ENCODE measurements at places on chromosomes 3 and 15. TPM values are rescaled to one million over a fixed set of nuclear protein-coding genes. Genes with fewer than 3 reads are reported as not detected.

DNA sequence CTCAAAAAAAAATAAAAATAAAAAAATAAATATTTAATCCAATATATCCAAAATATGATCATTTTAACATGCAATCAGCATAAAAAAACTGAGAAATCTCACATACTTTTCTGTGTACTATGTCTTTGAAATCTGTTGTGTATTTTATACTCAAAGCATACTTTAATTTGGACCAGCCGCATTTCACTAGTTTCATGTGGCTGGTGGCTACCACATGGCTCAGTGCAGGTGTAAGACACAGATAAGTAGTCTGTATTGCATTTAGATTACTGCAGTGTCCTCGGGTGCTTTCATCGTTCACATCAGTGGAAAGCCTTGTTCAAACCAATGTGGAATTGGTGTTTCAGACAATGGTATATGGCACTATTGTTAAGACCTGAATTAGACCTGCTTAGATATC is 11.0 kb downstream of the CRTC3 start:
- DNase-seq, result no peak

GMPS gene
- total RNA-seq, result 27.7 TPM

DNA sequence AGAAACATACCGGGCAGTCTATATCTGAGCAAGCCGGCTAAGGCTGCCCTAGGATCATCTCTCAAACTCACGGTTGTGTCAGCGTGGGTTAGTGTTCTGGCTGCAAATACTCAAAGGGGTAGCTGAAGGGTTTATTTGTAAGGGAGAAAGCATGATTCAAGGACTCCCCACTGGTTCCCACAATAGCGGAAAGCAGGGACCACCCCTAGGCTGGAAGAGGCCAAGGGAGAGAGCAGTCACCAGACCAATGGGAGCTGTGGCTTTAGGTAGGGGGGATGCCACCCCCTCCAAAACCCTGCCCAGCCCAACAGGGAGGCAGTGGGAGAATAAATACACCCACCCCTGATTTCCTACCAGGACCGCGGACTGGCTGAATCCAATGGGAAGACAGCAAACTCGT is 7.3 kb upstream of the LMCD1 start:
- DNase-seq, result no peak

GRM7 gene
- not detected for total RNA-seq

NPAP1 gene
- total RNA-seq, result not detected

DNA sequence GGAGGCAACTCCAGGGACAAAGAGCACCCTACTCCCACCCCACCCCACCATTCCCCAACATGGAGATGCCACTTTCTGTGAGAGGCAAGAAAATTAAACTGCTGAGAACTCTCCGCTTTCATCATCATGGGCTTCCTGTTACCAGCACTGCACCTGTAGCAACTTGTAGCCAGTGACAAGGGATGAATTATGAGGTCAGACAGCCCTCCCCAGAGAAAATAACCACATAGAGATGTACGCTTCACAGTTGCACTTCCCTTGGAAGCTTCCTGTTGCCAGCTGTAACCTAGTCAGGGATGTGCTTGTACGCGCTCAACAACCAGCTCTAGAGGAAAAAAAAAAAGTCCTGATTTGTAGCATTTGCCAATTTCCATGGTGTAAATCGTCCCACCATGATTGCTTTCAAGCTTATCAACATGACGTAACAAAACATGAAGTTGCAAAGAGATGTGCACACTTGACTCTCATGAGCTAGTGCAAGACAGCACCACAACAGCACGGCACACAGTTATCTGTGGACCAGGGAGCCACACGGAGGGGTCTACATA is 145.4 kb downstream of the RAB11A start:
- DNase-seq, result no peak

DNA sequence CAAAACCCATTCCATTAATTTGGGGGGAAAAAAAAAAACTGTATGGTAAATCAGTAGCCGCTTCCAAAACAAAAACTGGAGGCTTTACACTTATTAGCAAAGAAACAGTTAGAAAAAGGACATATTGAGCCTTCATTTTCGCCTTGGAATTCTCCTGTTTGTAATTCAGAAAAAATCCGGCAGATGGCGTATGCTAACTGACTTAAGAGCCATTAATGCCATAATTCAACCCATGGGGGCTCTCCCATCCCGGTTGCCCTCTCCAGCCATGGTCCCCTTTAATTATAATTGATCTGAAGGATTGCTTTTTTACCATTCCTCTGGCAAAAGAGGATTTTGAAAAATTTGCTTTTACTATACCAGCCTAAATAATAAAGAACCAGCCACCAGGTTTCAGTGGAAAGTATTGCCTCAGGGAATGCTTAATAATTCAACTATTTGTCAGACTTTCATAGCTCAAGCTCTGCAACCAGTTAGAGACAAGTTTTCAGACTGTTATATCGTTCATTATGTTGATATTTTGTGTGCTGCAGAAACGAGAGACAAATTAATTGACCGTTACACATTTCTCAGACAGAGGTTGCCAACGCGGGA is 9.4 kb upstream of the RPL24 start:
- no peak for DNase-seq

- DNase-seq, result no peak
Measured at GRCh38 chr3:72655723-72656122, 192.5 kb downstream of the SHQ1 start.

DNA sequence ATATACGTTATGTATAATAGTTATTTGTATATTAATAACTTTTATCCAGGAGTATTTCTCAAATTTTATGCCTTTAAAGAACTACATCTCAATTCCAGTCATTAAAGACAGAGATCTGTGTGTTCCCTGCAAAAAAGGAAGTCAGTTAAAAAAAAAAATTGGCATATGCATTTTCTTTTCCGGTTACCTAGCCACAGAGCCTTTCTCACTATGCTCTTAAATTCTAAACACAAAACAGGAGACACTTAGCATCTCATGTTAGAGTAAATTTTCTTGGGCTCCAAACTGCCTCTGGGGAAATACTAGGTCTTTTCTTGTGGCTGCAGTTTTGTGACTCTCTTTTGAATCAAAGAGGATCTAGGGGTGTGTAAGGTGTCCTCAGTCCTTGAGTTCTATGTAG is 105.9 kb downstream of the KCNH8 start:
- no peak for DNase-seq

CHST2 gene
- total RNA-seq, result 2.4 TPM

- DNase-seq, result no peak
Measured at GRCh38 chr3:171064461-171064860, 37.9 kb upstream of the SLC2A2 start.

- no peak for DNase-seq
Measured at GRCh38 chr15:61835496-61836106, 224.6 kb downstream of the VPS13C start.

- DNase-seq, result no peak
Measured at GRCh38 chr15:80405554-80405850, 1.3 kb downstream of the ARNT2 start.

GRCh38 chr15:73564255-73564654 is 68.9 kb downstream of the NPTN start:
- no peak for DNase-seq

CD200R1 gene
- 0.51 TPM for total RNA-seq

- peak; percentile 93 for DNase-seq
Measured at GRCh38 chr3:194333212-194333980, 17.7 kb downstream of the CPN2 start.

GRCh38 chr15:89072277-89072869 is 15.9 kb upstream of the ABHD2 start:
- DNase-seq, result no peak

DNA sequence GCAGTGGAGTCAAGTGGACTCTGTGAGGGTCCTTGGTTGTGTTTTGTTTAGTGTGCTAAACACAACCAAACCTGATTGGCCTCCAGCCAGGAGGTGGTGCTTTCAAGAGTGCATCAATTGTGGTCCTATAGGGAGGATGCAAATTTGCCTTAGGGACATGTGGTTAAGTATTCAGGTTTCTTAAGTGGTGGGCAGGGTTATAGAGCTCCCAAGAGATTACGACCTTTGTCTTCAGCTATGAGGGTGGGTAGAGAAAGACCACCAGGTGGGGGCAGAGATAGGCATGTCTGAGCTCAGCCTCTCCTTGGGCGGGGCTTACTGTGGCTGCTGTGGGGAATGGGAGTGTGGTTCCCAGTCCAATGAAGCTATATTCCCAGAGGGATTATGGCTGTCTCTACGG is 186.6 kb downstream of the SQOR start:
- DNase-seq, result no peak

DNA sequence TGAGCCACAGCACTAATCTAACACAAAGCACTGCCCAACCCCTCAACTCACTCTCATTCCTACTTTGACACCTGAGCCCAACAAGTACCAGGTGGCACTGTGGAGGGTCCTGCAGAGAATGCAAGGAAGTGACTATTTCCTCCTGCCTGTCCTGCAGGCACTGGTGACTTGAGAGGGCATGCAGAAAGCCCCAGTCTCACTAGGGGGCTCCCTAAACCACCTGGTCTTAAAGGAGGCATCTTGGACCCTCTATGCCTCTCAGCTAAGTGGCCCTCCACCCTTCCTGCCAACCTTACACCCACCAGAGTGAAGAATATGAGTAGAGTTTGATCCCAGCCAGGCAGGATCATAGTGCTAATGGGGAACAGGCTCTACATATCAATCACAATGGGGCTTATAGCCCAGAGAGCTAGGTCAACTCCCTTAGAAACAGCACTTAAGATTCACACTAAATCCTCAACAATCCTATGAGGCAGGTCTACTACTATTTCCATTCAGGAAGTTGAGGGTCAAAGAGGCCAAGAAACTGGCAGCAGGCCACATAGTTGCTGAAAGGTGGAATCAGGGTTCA is 15.2 kb downstream of the TRAIP start:
- DNase-seq, result no peak

- no peak for DNase-seq
Measured at GRCh38 chr3:139533781-139534454, 5.6 kb downstream of the RBP1 start.

TYRO3 gene
- total RNA-seq, result 3.6 TPM

GRCh38 chr15:56351957-56352506 is 13.2 kb upstream of the TEX9 start:
- no peak for DNase-seq

GRCh38 chr15:83102346-83102745 is 5.1 kb upstream of the TM6SF1 start:
- no peak for DNase-seq

Data from cardiac septum (tissue), 1 donor.